ENCODE measurements at places on chromosomes 5 and 9.

GRCh38 chr5:136905571-136905970, 540.2 kb upstream of the TRPC7 start:
- no peak for DNase-seq

- no peak for DNase-seq
Observed at GRCh38 chr9:96719521-96719920, 58.4 kb downstream of the ZNF510 start.

- DNase-seq: no peak
Observed at GRCh38 chr5:128199611-128200010, 116.0 kb downstream of the SLC12A2 start.

DNA sequence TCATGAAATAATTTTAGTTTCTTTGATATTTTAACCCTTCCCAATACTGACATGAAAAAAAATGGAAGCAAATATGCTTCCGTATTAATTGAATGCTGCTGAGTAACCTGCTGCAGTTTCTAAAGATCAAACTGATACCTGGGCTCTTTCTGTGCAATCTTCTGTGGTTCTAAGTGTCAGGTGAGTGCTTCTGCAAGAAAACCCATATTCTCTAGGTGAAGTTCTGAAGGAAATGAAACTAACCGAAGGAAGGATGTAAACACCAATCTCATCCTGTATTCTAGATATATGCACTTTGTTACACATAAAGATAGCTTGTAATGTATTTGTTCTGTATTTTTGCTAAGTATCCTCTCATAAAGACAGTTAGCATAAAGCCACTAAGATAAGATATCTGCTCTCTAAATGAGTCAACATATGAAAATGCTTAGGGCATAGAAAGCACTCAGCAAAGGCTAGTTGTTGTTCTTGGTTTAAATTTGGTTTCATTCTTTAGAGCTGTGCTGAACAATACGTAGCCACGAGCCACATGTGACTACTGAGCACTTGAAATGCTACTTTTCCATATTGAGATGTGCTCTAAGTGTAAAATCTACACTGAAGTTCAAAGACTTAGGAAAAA, 52.0 kb downstream of the ITGA2 start:
- no peak for DNase-seq

GRCh38 chr5:125874717-125875116, 548.5 kb upstream of the GRAMD2B start:
- DNase-seq: no peak

DNA sequence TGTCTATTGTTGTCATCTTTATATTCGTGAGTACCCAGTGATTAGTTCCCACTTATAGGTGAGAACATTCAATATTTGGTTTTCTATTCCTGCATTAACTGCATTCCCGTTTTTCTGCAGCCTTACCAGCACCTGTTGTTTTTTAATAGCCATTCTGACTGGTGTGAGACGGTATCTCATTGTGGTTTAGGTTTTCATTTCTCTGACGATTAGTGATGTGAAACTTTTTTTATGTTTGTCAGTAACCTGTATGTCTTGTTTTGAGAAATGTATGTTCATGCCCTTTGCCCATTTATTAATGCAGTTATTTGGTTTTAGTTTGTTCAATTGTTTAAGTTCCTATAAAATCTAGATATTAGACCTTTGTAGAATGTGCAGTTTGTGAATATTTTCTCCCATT, 546.0 kb upstream of the RORB start:
- no peak for DNase-seq

Data from stimulated activated CD4-positive, alpha-beta T cell treated with anti-CD3 and anti-CD28 coated beads, Interleukin-12 subunit alpha, Interleukin-12 subunit beta, amount 100 ng/mL, for 4 hours (primary cell).